ENCODE measurements at places on chromosomes 2 and 18. TPM values are rescaled to one million over a fixed set of nuclear protein-coding genes. Genes with fewer than 3 reads are reported as not detected.

DNA sequence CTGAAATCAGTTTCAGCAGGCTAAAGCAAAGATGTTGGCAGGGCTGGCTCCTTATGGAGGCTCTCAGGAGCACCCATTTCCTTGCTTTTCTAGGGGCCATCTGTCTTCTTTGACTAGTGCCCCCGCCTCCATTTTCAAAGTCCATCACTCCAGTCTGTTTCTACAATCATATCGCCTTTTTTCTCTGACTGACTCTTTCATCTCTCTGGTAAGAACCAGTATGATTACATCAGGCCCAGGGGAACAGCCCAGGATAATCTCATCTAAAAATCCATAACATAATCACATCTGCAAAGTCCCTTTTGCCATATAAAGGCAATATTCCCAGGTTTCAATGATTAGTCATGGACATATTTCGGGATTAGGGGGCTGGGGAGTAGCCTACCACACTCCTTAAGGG, 57.0 kb downstream of the CUL3 start:
- no peak for DNase-seq

The ALPI gene
- total RNA-seq, result not detected

The PPP4R3B gene
- total RNA-seq, result 29.6 TPM

The FAM161A gene
- 1.9 TPM for total RNA-seq

- no peak for DNase-seq
Measured at GRCh38 chr2:226135861-226136548, 663.6 kb downstream of the IRS1 start.

The MOCOS gene
- 0.38 TPM for total RNA-seq

The RAMP1 gene
- 253 TPM for total RNA-seq

GRCh38 chr2:38610851-38611801, 8.4 kb upstream of the HNRNPLL start:
- no peak for DNase-seq

The NFATC1 gene
- total RNA-seq, result 16.4 TPM

The OSR1 gene
- 1.4 TPM for total RNA-seq

GRCh38 chr18:8538935-8539334, 70.3 kb upstream of the RAB12 start:
- no peak for DNase-seq

DNA sequence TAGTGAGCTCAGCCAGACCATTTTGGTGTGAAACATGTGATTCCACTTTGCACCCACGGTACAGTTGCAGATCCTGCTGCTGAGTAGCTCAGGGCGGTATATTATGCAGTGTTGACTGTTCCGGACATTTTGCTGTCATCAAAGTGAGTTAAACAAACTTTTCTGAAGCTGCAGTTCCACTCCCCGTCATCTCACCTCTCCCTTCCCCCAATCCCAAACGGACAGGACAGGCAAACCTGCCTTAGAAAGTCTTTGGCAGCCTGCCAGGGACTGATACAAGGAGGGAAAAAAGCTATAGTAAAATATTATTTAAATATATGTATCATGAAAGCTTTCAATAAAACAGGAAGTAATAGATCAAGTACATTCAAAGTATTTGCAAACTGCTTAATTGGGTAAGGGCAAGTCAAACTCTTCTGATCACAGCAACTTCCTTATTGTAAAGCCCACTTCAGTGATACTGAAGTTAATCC, 35.5 kb upstream of the SP5 start:
- no peak for DNase-seq

- DNase-seq, result no peak
Measured at GRCh38 chr2:25499157-25499556, 157.4 kb upstream of the DNMT3A start.

The SERPINB4 gene
- not detected for total RNA-seq

DNA sequence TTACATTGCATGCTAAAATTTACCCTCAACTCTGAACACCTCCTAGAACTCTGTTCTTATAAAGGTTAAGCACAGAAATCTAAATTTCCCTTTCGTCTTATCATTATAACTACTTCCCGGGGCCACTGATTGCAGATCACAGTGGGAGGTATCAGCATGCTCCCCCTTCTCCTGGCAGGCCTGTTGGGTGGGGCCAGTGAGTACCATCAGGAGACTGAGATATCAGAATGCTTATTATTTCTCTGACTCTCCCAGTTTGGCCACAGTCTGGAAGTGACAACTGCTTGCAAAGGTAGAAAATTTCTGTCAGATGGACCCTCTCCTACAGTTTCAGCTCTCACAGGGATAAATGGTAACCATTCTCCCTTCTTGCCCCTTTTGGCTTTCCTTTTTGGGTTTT, 62.6 kb downstream of the DSEL start:
- DNase-seq, result no peak
